ENCODE measurements at places on chromosomes 11 and 22.

DNA sequence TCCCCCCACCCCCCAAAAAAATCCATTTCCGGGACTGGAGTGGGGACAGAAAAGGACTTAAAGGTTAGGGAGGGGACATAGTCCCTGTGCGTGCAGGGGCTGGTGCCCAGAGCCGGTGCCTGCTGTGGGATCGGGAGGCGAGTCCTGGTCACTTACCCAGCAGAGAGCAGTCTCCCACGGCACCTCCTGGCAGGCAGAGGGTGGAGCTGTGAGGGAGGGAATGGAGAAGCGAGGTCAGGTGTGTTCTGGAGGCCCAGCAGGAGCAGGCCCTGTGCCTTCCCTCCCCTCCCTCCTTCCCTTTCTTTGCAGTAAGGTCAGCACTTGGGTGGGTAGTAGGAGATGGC is 28.4 kb downstream of the SHANK3 start:
- DNase-seq, result no peak

DNA sequence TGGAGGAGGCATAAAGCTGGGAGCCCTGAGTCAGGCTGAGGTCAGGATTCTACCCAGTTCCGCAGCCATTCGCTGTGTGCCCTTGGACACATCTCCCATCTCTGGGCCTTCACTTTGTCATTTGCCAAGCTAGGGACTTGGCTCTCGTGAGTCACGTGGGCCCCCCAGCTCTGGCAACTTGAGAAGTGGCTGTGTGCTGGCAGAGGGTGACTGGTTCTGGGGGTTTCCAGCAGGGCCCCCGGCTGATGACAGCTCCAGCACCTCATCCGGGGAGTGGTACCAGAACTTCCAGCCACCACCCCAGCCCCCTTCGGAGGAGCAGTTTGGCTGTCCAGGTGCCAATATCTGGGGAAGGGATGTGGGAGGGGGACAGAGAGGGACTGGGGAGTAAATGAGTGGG is 46.6 kb downstream of the CD6 start:
- DNase-seq, result no peak

DNA sequence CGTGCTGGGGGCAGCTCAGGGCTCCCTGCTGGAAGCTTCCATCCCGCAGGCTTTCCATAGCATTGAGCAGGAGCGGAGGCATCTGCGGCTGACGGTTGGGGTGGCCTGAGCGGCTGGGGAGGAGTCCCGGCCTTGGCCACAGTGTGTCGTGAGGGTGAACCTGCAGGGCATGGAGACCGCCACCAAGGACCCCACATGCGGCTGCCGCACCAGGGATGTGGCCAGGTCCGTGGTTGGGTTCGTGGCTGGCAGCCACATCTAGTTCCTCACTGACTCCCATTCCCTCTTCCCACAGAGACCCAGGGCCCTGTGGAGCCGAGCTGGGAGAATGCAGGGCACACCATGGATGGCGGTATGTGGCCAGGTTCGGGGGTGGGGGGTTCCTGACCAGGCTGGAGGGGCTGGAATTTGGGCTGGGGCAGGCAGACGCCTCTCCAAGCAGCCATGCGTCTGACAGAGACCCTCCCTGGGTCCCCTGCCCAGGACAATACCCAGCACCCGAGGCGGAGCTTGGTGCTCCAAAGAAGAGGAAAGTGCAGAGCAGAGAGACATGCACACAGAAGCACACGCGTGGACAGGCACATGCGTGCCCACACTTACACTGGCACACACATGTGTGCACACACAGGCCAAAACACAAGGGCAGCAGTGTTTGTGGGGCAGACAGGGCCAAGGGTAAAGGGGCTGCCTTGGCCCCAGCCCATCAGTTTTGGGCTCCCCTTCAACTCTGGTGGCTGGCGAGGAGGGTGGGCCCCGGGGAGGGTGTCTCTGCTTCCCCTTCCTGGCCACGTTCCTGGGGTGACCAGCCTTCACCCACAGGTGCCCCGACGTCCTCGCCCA is 2.7 kb downstream of the MUC5B start:
- no peak for DNase-seq

GRCh38 chr11:75298191-75298975 is 53.1 kb downstream of the ARRB1 start:
- DNase-seq, result no peak

DNA sequence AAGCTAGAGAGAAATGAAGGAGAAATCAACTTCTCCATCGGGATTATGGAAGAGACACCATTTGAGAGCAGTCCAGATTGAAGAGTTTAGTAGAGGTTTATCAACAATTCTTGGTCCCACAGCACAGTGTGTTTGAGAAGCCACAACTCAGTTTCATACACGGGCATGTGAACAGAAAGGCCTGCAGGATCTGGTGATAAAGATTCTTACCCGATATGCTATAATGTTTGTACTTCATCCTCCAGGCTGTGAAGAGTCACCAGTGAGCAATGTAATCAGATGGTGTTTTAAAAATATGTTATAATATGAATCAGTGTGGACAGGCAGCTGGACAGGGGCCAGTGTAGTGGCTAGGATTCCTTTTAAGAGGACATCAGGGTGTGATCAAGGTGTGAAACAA is 29.7 kb upstream of the VWA5A start:
- no peak for DNase-seq

DNA sequence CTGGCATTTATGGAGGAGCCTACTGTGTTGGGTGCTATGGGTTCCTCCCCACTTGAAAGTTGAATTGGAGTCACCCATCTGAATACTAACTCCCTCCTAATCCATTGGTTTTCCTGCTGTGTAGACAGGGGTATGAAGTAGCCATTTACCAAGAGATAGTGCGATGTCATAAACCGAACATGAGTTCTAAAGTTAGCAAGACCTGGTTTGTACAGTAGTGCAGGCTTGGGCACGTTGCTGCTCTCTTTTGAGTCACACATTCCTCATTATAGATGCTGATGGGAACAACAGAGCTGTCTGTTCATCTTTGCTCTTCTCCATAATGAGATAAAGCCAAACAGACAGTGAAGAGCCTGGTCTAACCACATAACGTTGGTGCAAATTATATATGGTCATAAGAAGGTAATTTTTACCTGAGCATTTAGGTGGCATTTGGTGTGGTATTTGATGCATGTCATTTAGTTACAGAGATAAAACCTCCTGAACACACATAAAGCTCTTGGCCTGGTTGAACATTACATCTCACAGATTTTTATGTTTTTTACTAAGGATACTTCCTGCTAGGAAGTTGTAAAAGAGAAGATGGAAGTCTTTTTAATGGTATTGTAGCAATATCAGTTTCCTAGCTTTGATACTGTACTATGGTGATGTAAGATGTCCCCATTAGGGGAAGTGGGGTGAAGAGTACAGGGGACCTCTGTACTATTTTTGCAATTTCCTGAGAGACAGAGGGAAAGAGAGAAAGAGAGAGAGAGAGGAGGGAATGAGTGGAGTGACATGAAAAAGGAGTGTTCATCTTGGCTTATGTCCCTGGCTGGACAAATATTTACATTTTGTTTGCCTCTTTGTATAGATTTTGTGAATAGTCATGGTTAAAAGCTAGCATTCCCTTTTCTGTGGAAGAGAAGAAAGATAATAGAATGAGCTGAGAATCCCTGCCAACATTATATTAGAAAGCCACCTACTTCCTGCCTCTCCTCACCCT is 27.9 kb downstream of the GRAP2 start:
- DNase-seq, result no peak

DNA sequence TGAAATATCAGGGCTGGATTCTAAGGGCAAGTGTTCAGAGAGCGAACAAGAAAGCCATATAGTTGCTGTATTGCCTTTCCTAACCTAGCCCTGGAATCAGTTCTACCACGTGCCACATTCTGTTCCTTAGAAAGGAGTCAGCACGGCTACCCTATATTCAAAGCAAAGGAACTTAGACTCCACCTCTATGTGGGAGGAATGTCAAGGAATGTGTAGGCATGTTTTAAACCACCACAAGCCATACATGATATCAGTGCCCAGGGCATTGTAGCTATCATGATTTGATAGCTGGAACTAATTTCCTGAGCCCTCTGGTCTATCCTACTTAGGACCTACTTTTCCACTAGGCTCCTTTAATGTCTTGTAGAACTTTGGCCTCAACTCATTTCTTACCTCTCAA is 2.5 kb upstream of the EIF4ENIF1 start:
- no peak for DNase-seq

DNA sequence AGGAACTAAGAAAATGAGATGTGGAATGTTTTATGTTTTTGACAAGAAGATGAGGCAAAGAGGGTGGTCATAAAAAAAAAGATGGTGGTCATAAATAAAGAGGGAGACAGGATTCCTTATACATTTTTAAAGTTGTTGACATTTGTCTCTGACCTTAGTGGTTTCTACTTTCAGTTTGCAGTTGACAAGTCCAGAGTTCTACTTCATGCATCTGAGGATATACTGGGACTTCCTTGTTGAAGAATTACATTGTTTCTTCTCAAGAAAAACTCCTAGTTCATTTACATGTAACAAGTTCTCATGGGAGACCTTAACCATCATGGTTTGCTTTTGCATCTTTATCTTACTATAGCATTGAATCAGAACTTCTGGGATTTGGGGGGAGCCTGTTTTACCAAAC is 1.2 kb downstream of the OR6X1 start:
- no peak for DNase-seq

GRCh38 chr11:73907191-73907590 is 30.4 kb downstream of the PAAF1 start:
- peak; percentile 25 for DNase-seq

DNA sequence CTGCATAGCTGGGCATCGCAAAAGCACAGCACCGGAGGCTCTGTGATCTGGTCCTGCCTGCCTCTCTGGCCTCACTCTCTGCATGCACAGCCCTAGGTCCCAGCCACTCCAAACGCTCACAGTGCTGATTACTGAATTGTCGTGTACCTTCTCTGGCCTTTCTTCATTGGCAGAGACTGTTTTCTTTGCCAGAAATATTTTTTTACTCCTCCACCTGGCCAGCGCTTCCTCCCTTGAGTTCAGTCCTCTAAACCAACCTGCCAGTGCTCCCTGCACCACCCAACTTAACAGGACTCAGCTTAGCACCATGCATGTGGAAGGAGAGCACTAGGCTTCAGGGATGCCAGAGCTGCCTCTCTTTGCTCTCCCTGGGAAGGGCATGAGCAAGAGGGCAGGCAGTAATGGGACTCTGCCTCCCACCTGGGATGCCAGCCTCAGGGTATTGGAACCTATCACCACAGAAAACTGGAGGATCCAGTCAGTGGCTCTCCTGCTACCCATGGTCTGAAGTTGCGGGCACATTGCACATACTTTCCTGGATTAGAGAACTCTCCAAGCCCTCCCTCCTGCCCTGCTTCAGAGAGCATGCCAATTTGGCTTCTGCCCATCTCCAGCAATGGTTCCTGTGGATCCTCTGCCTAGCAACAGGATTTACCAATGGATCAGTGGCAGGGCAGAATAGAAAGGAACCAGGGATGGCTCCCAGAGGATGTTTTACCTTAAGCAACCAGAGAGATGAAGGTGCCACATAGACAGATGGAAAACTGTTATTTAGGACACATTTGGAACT is 37.0 kb upstream of the GNAZ start:
- DNase-seq, result no peak

- peak; percentile 46 for DNase-seq
These were observed 2.0 kb upstream of the KRTAP5-10 start for GRCh38 chr11:71563406-71563805.

DNA sequence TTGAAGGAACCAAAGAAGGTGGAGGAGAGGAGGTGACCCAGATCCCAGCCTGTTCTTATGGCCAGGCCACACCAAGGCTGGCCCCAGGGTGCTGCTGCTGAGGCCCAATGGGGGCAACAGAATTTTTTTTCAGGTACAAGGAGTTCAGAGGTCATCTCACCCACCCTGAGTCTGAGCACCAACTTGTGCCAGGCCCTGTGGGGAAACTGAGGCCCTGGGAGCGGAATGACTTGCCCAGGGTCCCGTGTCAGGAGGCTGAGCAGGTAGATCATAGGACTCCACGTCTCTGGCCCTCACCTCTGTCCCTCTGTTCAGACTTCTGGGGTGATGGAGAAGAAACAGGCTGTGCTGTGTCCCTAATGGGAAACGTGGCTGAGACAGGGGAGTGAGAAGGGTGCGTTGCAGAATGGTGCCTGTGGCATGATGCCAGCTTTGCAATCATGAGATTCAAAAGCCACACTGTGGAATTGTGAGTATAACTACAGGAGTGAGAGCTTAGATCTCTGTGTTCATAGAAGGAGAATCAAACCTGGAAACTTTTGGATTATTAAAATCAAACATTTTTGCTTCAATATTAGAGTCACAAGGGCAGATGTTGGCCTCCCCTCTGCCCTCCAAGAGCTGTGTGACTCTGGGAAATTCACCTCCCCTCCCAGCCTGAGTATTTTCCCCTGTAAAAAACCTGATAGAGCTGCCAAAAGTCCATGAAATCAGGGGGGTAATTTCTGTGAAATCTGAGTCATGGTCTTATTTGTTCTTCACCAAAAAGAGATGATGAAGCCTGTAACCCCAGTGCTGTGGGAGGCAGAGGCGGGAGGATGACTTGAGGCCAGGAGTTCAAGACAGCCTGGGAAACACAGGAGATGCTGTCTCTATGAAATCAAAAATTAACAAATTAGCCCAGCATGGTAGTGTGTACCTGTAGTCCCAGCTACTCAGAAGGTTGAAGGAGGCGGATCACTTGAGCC is 874 bp downstream of the APOL1 start:
- no peak for DNase-seq

GRCh38 chr11:128915149-128915521 is 24.0 kb downstream of the KCNJ5 start:
- no peak for DNase-seq

DNA sequence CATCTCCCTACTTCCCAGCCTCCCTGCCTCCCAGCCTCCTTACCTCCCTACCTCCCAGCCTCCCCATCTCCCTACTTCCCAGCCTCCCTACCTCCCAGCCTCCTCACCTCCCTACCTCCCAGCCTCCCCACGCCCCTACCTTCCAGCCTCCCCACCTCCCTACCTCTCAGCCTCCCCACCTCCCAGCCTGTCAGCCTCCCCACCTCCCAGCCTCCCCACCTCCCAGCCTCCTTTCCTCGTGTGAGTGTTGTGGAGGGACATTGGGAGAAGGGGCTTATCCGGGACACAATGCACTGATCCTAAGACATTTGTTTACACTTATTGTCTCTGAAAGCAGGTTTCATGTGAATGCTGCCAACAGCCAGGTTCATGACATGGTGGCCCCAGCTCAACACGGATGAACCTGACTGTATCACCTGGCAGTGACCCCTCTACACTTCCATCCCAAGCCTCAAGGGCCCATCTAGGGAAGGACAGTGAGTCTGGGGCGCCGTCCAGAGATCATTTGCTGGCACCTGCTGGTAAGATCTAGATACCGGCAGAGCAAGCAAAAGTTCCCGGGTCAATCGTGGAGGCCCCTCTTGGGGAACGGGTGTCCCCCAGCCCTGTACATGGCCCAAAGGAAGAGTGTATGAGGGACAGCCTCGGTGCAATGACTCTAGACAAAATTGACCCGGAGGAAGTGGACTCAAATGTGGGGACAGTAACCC is 34.5 kb upstream of the TH start:
- no peak for DNase-seq

DNA sequence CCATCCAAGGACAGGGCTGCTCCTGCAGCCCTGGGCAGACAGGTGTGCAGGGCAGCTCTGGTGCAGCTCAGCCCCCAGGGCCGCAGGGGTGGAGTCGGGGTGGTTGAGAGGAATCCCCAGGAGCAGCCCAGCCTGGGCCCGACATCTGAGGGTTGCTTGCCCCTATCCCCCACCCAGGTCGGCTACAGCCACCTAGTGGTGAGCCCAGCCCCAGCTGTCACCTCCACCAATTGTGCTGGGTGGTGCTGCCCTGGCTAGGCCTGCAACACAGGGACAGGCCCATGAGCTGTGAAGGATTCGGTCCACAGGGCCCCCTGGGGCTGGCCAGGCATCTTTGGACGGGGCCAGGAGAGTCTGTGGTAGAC is 29.6 kb downstream of the RTN4R start:
- no peak for DNase-seq

GRCh38 chr22:40348025-40348658 is 1.8 kb downstream of the ADSL start:
- DNase-seq, result peak; percentile 45
